ENCODE measurements at places on chromosomes 6 and 20. TPM values are rescaled to one million over a fixed set of nuclear protein-coding genes. Genes with fewer than 3 reads are reported as not detected.

PLCB4 gene
- total RNA-seq = 11.8 TPM

OR2B6 gene
- not detected for total RNA-seq

SLC22A3 gene
- 3.3 TPM for total RNA-seq

TRERF1 gene
- 2.9 TPM for total RNA-seq

All from frontal cortex (tissue), 4 donors.